ENCODE measurements at places on chromosomes 13 and 19.

DNA sequence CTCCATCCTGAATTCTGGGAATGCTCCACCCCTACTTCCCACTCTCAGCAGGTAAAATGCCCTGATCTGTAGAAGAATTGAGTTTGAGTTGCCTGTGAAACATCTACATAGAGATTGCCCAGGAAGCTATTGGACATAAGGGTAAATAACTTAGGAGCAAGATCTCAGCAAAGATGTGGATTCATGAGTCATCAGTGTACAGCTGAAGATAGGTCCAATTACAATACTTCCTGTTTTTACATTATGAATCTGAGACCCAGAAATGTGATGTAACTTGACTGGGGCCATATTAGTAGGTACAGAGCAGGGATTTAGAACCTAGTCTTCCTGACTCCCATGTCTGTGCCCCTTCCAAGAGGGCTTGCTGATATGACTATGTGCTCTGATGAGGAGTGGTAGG is 79.4 kb upstream of the FNDC3A start:
- DNase-seq: peak; percentile 21

DNA sequence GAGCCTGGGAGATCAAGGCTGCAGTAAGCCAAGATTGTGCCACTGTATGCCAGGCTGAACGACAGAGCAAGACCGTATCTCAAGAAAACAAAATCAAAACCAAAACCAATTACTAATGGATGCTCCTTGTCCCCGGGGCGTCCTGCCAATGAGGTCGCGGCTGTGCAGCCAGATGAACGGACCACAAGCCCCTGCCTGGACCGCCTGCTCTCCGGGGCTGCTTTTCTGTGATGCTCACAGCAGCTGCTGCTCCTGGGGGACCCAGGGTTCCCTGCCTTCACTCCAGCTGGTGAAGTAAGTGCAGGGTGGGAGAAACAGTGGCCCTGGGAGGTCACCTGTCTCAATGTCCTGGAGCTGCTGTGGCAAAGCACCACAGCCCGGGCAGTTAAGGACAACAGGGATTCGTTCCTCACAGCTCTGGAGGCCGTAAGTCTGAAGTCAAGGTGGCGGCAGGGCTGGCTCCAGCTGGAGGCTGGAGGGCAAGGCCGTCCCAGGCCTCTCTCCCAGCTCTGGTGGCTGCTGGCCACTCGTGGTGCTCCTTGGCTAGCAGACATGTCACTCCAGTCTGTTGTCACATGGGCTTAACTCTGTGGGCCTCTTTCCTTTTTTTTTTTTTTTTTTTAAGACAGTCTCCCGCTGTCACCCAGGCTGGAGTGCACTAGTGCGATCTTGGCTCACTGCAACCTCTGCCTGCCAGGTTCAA is 10.1 kb downstream of the COPE start:
- DNase-seq: no peak

DNA sequence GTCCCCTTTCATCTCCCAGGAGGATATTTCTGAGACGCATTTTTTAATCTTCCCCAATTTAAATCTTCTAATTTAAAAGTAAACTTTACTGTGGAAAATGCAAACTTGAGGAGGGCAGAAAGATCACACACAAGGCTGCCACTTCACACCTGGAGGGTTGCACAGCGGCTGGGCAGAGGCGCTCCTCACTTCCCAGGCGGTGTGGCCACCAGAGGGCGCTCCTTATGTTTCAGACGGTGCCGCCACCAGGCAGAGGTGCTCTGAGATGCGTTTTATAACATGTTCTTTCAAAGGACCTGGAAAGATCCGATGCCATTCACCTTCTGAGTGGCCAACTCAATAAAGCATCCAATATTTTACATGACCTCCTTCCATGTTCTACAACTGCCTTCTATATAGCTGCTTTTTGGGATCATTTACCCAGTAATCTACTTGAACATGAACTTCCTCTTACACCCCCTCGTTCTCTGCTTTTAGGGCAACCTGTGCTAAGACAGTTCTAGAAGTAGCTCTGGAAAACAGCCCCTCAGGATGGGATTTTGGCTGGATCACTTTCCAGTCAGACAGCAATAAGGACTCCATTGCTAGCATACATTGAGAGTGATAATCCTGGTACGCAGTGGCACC is 14.8 kb upstream of the MTUS2 start:
- DNase-seq: no peak

DNA sequence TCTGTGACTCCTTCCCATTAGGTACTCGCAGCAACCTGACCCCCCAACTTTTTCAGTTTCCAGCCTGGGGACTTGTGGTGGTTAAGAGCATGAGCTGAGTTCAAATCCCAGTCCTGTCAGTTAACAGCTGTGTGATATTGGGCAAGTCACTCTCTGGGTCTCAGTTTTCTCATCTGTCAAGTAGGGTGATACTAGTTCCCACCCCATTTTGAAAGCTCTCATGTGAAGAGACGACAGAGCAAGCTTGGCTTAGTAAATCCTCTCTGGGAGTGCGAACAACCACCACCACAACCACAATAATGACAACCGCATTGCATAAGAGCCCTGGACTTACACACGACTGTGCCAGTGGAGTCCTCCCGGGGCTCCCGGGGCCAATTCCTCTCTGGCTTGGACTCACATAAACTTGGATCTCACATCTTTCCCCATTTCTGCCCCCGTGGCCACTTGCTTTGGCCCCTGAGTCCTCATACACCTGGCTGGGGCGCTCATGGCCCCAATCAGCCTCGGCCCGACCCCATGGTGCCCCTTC is 454 bp downstream of the BLVRB start:
- peak; percentile 73 for DNase-seq

GRCh38 chr13:95123726-95124125 is 177.5 kb downstream of the ABCC4 start:
- DNase-seq: no peak

GRCh38 chr19:55406826-55407549 is 600 bp downstream of the UBE2S start:
- no peak for DNase-seq

DNA sequence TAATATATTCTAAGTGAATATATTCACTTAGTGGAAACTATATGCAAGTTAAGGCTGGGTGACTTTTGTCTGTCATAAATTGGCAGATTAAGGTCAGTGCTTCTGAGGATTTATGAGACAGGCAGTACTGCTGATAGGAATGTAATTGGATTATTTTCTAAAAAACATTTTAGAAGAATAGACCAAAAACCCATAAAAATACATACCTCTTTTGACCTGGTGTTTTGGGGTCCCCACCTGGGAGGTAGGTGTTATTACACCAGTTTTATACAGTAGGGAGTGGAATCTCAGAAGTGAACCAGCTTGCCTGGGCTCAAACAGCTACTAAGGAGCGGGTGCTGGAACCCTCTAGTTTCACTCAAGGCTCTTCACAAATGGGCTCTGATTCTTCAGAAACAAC is 25.3 kb downstream of the COG3 start:
- no peak for DNase-seq

- no peak for DNase-seq
These were observed 8.0 kb upstream of the USF2 start for GRCh38 chr19:35260694-35261304.

- peak; percentile 23 for DNase-seq
These were observed 60.5 kb downstream of the CCNE1 start for GRCh38 chr19:29872224-29872731.

DNA sequence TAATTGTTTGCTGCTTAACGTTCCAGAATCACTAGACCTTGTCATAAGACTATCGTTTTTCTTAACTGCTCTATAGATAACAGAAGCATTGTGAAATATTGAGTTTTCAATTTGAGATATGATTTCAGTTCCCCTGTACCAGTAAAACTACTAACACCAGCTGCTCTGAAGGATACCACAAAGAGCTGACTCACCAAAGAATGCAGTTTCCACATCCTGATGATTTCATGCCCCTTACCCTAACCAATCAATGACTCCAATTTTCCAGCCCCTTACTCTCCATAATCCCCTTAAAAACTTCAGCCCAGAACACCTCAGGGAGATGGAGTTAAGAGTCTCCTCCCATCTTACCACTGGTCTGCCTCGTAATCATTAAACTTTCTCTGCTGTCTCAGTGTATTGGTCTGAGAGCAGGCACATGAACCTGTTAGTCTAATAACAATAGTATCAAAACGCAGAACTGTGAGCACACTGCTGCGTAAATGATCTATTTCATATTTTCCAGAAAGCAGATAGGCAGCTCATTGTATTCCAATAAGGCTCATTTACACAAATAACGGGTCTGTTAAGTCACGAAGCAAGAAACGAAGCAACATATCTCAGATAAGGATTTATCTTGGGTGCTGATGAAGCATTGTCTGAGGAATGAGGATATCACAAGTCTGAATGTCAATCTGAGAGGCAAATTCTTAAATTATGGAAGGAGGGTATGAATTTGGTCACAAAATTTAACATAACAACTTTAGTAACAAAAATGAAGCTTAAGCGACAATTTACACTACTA is 14.1 kb upstream of the CCNA1 start:
- DNase-seq: peak; percentile 43

GRCh38 chr13:27370305-27370872 is 54.0 kb upstream of the GTF3A start:
- DNase-seq: peak; percentile 12

GRCh38 chr13:88124142-88124541 is 453.0 kb downstream of the SLITRK5 start:
- no peak for DNase-seq

DNA sequence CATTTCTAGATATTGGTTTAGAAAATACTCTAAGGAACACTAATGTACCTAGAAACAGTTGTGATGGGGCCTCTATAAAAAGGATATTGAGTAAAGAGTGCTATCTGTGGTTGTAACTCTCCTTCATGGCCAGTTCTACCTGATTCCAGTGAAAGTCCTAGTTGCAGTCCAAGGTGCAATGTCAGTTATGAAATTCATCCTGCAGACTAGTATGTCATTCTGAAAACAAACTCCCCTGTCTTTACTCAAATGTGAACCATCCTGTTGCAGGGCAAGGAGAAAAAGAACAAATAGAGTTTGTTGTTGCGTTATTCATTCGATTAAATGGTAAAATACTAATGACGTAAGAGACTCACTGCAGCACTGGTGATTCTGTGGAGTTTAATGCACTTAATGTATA is 18.3 kb upstream of the N4BP2L1 start:
- DNase-seq: no peak

DNA sequence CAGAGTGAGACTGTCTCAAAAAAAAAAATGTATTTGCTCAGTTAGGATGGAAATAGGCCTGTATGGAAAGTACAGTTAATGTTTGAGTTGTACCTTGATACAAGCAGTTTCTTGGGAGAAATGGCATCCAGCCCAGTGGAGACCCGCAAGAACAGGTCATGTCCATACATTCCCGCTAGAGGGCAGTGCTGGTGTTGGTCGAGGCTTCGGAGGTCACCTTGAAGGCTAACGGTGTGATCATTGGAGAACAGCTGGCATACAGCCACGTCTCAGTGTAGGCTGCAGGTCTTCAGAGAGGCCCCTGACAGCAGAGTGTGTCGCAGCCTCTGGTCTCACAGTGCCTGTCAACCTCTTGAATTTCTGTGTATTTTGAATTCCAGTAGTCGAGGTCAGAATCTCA is 7.5 kb downstream of the ZNF610 start:
- peak; percentile 6 for DNase-seq

DNA sequence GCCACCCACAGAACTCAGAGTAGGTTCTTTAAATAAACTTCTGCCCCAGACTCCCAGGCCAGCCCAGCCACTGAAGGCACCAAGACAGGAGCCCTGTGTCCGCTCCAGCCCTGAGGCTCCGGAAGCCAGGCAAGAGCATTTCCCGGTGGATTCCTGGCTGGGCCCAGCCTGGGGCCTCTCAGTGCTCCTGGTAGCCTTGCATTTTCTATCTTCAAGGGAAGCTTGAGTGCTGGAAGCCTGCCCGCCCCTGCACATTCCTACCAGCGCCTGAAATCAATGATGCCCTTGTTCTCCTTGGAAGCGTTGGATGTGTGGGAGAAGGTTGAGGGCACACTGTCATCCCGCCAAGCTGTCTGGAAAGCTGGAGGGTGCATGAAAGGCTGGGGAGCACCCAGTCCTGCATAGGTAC is 70.3 kb downstream of the ALOX5AP start:
- DNase-seq: peak; percentile 36

- peak; percentile 11 for DNase-seq
These were observed 30.9 kb upstream of the MED4 start for GRCh38 chr13:48125794-48126228.

DNA sequence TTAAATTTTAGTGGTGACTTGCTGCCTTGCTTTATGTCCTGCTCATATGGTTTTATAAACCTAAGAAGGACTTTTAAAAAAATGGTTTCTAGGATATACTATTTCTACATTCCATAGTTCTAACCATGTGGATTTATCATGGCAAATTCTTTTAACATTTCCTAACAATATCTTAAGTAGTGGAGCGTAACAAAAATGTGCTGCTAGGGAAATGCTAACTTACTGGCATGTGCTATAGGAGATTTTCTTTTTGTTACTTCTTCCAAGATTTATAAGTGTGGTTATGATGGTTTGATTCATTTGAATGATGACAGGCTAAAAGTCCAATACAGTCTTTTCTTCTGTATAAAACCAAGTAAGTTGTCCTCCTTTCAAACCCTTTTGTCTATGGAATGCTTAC is 713.7 kb downstream of the SLITRK1 start:
- peak; percentile 51 for DNase-seq

DNA sequence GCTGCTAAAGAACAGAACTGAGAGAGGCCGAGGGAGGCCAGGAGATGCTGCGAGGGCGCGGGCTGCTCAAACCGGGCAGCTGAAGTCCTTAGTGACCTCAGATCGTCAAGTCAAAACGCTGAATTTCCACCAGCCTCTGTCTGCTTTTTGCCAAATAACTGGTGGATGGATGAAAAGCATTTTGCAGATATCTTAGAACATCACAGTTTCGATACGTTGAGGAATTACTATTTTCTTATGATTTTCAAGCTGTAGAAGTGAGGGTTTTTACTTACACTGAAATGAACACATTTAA is 2.0 kb downstream of the GPC6 start:
- DNase-seq: no peak

GRCh38 chr13:103878891-103879605 is 812.8 kb upstream of the SLC10A2 start:
- DNase-seq: peak; percentile 41

- DNase-seq: peak; percentile 86
These were observed 81.8 kb upstream of the RUBCNL start for GRCh38 chr13:46468570-46469463.

DNA sequence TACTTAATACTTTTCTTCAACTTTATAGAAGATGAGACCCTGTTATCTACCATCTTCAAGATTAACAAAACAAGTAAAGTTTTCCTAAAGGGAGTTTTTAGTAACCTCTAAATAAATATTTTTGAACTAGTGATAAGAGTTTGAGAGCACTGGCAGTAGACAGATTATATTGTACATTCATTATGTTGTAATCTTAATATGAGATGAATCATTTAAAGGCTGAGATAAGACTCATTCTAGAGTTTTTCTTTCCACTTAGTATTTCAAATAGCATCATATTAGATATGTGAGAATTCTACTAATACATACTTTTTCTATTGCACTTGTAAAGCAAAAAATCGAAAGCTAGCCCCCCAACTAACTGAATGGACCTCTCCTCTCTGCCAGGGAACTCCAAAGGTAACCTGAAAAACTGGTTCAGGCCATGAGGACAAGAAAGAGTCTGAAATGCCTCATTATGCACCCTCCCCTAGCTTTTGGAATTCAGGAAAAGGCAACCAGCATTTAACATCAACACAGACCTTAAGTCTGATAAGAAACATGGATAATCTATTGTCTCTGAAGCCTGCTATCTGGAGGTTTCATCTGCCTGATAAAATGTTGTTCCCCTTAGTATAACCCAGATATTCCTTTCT is 875.4 kb upstream of the SLC10A2 start:
- no peak for DNase-seq

GRCh38 chr19:33535226-33535625 is 13.6 kb upstream of the PEPD start:
- no peak for DNase-seq

All from fibroblast of skin of scalp (primary cell).